ENCODE measurements at places on chromosomes 16 and 17. TPM values are rescaled to one million over a fixed set of nuclear protein-coding genes. Genes with fewer than 3 reads are reported as not detected.

Gene LRRC59
- 49.3 TPM for polyA plus RNA-seq

Gene CD300E
- 2.4 TPM for polyA plus RNA-seq

Gene CDK10
- 29.5 TPM for polyA plus RNA-seq

Gene ZNF688
- polyA plus RNA-seq: 16.4 TPM

Gene SEPTIN12
- polyA plus RNA-seq: not detected

Gene CHST6
- polyA plus RNA-seq: 6.7 TPM

Gene CD68
- 207 TPM for polyA plus RNA-seq

Gene SPIRE2
- 2.8 TPM for polyA plus RNA-seq

Gene SSTR5
- not detected for polyA plus RNA-seq

Gene SEPTIN1
- polyA plus RNA-seq: 9.3 TPM

Gene PDF
- polyA plus RNA-seq: 4.2 TPM

Gene KRTAP4-9
- not detected for polyA plus RNA-seq

Gene GRAP
- 8.4 TPM for polyA plus RNA-seq

Gene DLX3
- 0.07 TPM for polyA plus RNA-seq

Gene IL32
- polyA plus RNA-seq: 127 TPM

Gene PRR15L
- polyA plus RNA-seq: 0.24 TPM

Gene HSD3B7
- polyA plus RNA-seq: 46.3 TPM

Gene NXPH3
- polyA plus RNA-seq: 0.88 TPM

Gene MON1B
- 22.0 TPM for polyA plus RNA-seq

Gene TNFRSF17
- not detected for polyA plus RNA-seq

Gene HASPIN
- 0.08 TPM for polyA plus RNA-seq

Gene KIF2B
- polyA plus RNA-seq: not detected

Gene BLMH
- 18.1 TPM for polyA plus RNA-seq

Gene PRAC1
- not detected for polyA plus RNA-seq

All from adrenal gland (tissue), 19 donors.